Prostate gland (tissue), 2 donors: ENCODE measurements at places on chromosomes 2 and 18. TPM values are rescaled to one million over a fixed set of nuclear protein-coding genes. Genes with fewer than 3 reads are reported as not detected.

The RPE gene
- 60.1 TPM for total RNA-seq

The TMEM169 gene
- total RNA-seq = 0.80 TPM

The ERICH2 gene
- total RNA-seq = 0.73 TPM

The SULT1C2 gene
- total RNA-seq = not detected

The STPG4 gene
- total RNA-seq = not detected

The TTC27 gene
- 13.0 TPM for total RNA-seq

The OTOS gene
- total RNA-seq = not detected

The MEP1B gene
- total RNA-seq = not detected

The PMAIP1 gene
- total RNA-seq = 2.1 TPM

The LDLRAD4 gene
- total RNA-seq = 107 TPM

The SETBP1 gene
- 28.4 TPM for total RNA-seq

GRCh38 chr2:230441227-230441897 lies 25.4 kb downstream of the SP100 start:
- DNase-seq = no peak
- H3K36me3 ChIP-seq = no peaks in the 10 kb centered on the region
- H3K27ac ChIP-seq = no peak overlapping the region
- no peak overlapping the region for H3K4me3 ChIP-seq
- H3K27me3 ChIP-seq = no peaks in the 10 kb centered on the region
- no peaks in the 10 kb centered on the region for H3K4me1 ChIP-seq

DNA sequence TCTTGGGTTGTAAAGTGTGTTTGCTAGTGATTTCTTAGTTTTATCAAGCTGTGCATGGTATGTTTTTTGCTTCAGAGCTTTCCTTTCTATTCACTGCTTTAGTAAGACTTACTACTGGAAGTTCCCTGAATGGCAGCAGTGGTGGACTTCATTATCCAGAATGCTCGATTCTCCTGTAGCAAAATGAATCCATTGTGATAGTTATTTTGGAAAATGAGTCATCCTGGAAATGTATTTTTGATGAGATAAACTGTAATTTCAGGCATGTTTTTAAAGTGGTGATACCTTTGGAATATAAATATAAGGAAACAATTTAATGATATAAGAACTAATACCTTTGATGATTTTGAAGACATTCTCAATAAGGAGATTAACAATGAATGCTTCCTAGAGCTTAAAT lies 387.1 kb downstream of the PTPRM start:
- H3K36me3 ChIP-seq = no peaks in the 10 kb centered on the region
- H3K27ac ChIP-seq = no peak overlapping the region
- H3K4me1 ChIP-seq = no peaks in the 10 kb centered on the region
- no peaks in the 10 kb centered on the region for H3K27me3 ChIP-seq
- DNase-seq = no peak

DNA sequence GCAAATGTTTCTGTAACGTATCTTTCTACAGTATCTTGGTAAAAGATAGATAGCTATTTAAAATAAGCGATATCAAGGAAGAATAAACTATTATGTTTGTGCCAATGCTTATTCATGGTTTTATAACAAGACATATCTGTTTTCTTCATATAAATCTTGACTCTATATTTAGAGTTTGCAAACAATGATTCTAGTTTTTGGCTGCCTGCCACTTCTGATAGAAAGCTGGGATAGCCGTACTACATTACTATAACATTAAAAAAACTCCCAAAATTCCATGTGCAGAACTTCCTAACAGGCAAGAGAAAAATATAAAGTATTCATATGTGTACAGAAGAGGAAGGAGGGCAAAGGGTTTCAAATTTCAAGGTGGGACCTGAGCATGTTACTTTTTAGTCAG lies 985.0 kb downstream of the BCL11A start:
- no peaks in the 10 kb centered on the region for H3K27me3 ChIP-seq
- H3K4me1 ChIP-seq = no peaks in the 10 kb centered on the region
- no peak overlapping the region for H3K4me3 ChIP-seq
- no peak for DNase-seq
- H3K36me3 ChIP-seq = no peaks in the 10 kb centered on the region

- DNase-seq = no peak
- no peak overlapping the region for H3K27ac ChIP-seq
- H3K27me3 ChIP-seq = no peaks in the 10 kb centered on the region
- no peaks in the 10 kb centered on the region for H3K4me1 ChIP-seq
Measured at GRCh38 chr2:173393186-173393585, 38.5 kb downstream of the CDCA7 start.

DNA sequence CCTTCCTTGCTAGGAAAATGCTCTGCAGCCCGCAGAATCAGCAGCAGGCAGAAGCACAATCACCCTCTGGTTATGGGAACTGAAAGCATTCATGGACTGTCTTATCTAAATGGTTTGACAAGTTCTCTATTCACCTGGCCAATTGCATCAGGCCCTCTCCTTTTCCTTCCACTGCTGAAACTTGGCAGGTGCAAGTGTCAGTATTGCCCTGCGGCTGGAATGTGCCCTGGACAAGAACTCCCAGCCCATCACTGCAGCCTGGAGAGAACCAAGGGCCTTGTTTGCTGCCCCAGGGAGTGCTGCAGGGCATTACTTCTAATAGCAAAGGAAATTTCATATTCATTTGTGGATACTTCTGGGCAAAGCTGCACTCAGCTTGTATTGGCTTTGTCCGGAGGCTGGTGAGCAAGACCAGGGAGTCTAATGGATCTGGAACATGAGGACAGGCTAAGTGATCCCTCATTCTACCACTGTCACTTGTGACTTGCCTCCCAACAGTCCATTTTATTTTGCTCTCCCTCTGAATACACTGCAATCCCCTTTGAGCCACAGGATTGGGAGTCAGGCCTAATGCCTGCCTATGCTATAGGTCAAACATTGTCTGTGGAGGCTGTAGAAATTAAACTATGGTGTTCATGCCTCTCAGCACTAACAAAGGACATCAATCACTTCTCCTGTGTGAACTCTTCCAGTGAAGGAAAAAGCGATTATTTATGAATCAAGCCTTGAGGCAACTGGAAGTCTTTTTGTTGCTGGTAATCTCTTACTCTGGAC lies 116.9 kb downstream of the LYPD6B start:
- H3K36me3 ChIP-seq = no peaks in the 10 kb centered on the region
- no peaks in the 10 kb centered on the region for H3K27me3 ChIP-seq
- H3K4me1 ChIP-seq = no peaks in the 10 kb centered on the region
- H3K4me3 ChIP-seq = no peak overlapping the region
- no peak for DNase-seq

- no peak overlapping the region for H3K27ac ChIP-seq
- H3K4me3 ChIP-seq = no peak overlapping the region
- no peak for DNase-seq
- H3K27me3 ChIP-seq = no peaks in the 10 kb centered on the region
Measured at GRCh38 chr2:170930991-170931266, 1.9 kb downstream of the GORASP2 start.

- no peak overlapping the region for H3K4me3 ChIP-seq
- no peak overlapping the region for H3K27ac ChIP-seq
- no peaks in the 10 kb centered on the region for H3K27me3 ChIP-seq
- H3K4me1 ChIP-seq = no peaks in the 10 kb centered on the region
- H3K36me3 ChIP-seq = no peaks in the 10 kb centered on the region
- no peak for DNase-seq
Measured at GRCh38 chr2:10193851-10194820, 71.6 kb downstream of the RRM2 start.

DNA sequence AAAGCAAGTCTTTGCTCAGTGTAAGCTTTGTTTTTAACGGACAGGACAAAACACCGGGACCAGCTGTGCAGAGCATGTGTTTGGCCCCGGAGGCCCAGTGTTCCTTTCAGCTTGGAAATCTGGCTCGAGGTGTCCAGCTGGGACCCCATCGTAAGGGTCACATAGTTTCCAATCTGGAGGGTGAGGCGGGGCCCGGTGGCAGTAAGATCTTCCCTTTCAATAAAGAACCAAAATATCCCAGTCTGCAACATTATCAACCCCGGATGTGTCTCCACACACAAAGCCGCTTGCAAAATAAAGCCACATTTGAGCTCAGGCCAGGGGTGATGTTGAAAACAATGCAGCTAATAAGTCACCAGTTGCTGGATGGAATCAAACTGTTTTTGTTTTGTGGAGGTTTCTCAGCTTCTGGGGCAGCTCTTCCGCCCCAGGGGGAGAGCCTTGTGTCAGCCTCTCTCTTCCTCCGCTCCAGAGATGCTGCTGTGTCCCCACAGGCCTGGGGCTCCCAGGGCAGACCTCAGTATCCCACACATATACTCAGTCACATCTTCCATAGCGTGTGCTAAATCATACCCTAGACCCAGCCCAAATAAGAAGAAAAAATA lies 138.6 kb upstream of the GLI2 start:
- peaks cover 5% of the 10 kb centered on the region for H3K4me1 ChIP-seq
- DNase-seq = no peak
- H3K36me3 ChIP-seq = no peaks in the 10 kb centered on the region
- H3K27ac ChIP-seq = peak overlapping the region; percentile 10

- no peak overlapping the region for H3K27ac ChIP-seq
- no peak for DNase-seq
- H3K27me3 ChIP-seq = no peaks in the 10 kb centered on the region
- H3K36me3 ChIP-seq = no peaks in the 10 kb centered on the region
Measured at GRCh38 chr2:12005886-12006681, 259.7 kb downstream of the LPIN1 start.

- DNase-seq = no peak
- H3K4me1 ChIP-seq = no peaks in the 10 kb centered on the region
- no peaks in the 10 kb centered on the region for H3K27me3 ChIP-seq
- no peak overlapping the region for H3K27ac ChIP-seq
- H3K36me3 ChIP-seq = no peaks in the 10 kb centered on the region
- no peak overlapping the region for H3K4me3 ChIP-seq
Measured at GRCh38 chr2:9705196-9705595, 74.4 kb upstream of the YWHAQ start.

DNA sequence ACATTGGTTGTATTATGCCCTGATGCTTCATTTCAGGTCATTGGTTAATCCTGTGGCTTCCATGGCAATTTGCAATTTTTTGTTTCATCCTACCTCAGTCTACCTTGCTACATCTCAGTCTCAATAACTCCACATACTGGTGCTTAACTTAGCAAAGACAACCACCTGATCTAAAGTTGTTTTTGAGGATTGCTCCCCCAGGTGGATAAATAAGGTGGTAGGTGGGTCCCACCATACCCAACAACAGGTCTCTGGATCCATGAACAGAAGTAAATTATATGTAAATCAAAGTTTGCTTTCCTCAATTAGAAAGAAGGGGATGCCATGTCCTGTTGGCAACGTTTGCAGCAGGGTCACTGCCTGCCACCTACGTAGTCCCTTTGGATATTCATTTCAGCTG lies 7.0 kb downstream of the XIRP2 start:
- DNase-seq = no peak
- no peak overlapping the region for H3K27ac ChIP-seq
- no peaks in the 10 kb centered on the region for H3K4me1 ChIP-seq
- H3K27me3 ChIP-seq = no peaks in the 10 kb centered on the region
- no peaks in the 10 kb centered on the region for H3K36me3 ChIP-seq

GRCh38 chr2:206799083-206799482 lies 33.7 kb downstream of the FASTKD2 start:
- H3K4me3 ChIP-seq = no peak overlapping the region
- no peak for DNase-seq
- no peaks in the 10 kb centered on the region for H3K36me3 ChIP-seq
- H3K27me3 ChIP-seq = no peaks in the 10 kb centered on the region
- no peaks in the 10 kb centered on the region for H3K4me1 ChIP-seq

- H3K27ac ChIP-seq = no peak overlapping the region
- H3K4me1 ChIP-seq = no peaks in the 10 kb centered on the region
- H3K36me3 ChIP-seq = no peaks in the 10 kb centered on the region
- H3K4me3 ChIP-seq = no peak overlapping the region
Measured at GRCh38 chr18:71287268-71287667, 998.4 kb downstream of the SOCS6 start.

DNA sequence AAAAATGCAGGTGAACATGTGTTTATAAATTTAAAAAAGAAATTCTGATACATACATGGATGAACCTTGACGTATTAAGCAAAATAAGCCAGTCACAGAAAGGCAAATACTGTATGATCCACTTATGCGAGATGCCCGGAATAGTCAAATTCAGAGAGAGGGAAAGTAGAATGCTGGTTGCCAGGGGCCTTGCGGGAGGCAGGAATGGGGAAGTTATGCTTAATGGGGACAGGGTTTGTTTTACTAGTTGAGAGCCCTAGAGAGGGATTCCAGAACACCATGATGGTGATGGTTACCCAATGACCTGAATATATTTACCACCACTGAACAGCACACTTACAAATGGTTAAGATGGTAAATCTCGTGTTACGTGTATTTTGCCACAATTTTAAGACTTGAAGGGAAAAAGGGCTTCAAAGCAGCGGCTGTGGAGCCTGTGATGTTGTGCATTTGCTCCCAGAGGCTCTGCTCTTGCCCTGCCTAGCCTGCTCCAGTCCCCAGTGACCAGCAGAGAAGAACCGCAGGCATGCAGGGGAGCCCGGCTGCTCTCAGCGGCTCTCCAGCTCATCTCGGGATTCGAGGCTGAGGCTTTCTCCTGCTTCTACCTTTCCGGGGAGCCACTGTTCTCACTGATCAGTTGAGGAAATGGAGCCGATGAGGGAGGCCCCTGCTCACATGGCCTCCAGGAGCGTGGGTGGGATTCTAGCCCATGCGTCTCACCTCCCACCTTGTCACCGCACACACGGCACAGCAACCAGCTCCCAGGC lies 51.7 kb upstream of the TFCP2L1 start:
- H3K4me1 ChIP-seq = no peaks in the 10 kb centered on the region
- no peak for DNase-seq
- H3K27me3 ChIP-seq = no peaks in the 10 kb centered on the region
- no peak overlapping the region for H3K27ac ChIP-seq
